ENCODE measurements at places on chromosomes 7 and 10.

GRCh38 chr7:45191396-45191795 is 33.8 kb downstream of the RAMP3 start:
- DNase-seq: no peak

GRCh38 chr10:60281792-60282353 is 107.8 kb downstream of the ANK3 start:
- no peak for DNase-seq

GRCh38 chr7:963236-964078 is 9.0 kb upstream of the ADAP1 start:
- no peak for DNase-seq

GRCh38 chr10:43039624-43040481 is 37.0 kb upstream of the RET start:
- DNase-seq: no peak

GRCh38 chr7:34087892-34088891 is 182.9 kb downstream of the BMPER start:
- DNase-seq: peak; percentile 72

GRCh38 chr10:77163670-77164348 is 473.8 kb downstream of the KCNMA1 start:
- DNase-seq: no peak

GRCh38 chr7:69878591-69878990 is 280.3 kb downstream of the AUTS2 start:
- no peak for DNase-seq

GRCh38 chr10:42776681-42777080 is 5.9 kb upstream of the BMS1 start:
- no peak for DNase-seq

- no peak for DNase-seq
Observed at GRCh38 chr7:70005891-70006260, 407.6 kb downstream of the AUTS2 start.

DNA sequence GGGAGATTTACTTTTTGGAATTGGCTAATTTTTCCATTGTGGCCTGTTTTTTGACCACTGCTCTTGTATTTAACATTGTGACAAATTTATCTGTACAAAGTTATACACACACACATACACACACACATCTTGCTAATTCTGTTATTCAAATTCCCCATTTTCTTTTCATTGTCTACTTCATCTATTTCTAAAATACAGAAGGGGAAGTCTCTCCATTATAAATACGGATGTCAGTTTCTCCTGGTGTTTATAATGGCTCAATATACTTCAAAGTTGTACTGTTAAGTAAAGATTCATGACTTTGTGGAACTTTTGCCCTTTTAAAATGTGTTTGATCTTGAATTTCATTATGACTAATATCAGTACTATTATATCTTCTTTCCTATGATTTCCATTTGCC is 81.0 kb downstream of the CNOT4 start:
- DNase-seq: no peak

- DNase-seq: no peak
Observed at GRCh38 chr10:106836933-106837663, 327.4 kb downstream of the SORCS1 start.

Data from ecto neural progenitor cell (in vitro differentiated cells).